ENCODE measurements at places on chromosomes 3 and 15.

DNA sequence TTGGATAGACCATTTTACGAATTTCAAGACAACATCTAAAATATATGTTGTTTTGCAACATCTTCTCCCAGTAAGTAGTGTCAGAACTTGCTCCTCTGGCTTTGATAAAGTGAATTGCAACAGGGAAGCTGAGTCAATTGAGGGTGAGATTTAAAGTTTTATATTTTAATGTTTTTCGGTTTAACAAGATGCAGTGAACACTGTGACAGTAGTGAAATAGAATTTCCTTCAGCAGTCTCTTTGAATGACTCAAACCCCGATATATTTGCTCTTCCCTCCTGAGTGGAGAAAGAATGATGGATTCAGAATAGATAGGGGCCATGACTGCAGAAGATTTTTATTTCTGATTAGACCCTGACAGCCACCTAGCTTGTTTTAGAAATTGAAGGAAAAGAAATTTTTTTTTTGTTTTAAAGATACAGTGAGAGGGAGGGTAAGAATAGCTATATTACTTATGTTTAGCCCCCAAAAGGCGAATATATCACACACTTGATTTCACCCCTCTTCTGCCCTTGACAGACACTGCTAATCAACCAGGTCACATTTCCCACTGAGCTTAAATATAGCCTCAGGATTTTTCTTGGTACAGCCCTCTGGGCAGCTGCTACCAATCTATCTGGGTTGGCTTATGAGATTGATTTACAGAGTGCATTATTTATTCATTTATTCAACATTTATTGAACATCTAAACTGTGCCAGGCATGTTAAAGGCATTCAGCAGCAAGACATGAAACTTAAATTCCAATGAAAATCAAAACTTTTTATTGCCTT lies 183.3 kb upstream of the ADAMTS9 start:
- no peak for DNase-seq

DNA sequence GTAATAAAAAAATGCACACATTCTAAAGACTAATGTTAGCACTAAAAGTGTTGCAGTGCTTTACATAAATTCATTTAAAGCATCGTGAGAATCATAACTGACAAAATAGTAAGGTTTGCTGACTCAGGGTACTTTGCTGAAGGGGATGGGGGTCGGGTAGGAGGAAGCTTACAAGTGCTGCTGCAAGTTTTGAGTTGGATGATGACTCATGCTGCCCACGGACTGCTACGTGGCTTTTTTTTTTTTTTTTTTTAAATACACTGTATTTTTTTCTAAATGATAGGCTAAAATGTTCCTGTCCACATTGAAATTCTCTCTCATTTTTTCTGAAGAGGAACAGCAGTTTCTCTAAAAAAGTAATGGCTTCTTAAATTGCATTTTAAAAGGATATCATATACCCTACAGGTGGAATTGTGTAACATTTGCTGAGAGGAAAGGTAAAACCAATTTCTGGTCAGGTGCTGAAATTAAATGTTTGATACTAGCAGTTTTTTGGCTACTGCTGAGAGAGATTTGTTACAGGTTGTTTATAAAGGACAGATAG lies 2.2 kb downstream of the MAPK6 start:
- DNase-seq = peak; percentile 97

DNA sequence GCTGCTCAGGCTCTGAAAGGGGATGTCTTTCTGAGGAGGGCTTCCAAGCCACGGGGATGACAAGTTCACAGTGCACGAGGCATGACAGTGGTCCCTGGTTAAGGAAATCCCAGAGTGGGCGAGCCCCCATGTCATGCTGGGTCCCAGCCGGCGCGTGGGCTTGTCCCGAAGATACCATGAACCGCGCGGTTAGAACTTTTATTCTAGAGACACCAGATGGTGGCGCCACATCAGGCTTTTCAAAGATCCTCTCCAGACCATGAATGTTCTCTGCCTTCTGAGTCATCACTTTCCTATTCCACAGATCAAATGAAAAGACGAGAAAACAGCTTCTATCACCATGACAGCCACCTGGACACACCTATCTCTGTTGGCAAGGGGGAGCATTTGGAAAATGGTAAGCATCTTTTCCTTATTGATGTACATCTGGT lies 227.8 kb upstream of the LYSMD4 start:
- peak; percentile 57 for DNase-seq

- DNase-seq = peak; percentile 54
Observed at GRCh38 chr3:49998326-49998725, 58.4 kb downstream of the RBM6 start.

DNA sequence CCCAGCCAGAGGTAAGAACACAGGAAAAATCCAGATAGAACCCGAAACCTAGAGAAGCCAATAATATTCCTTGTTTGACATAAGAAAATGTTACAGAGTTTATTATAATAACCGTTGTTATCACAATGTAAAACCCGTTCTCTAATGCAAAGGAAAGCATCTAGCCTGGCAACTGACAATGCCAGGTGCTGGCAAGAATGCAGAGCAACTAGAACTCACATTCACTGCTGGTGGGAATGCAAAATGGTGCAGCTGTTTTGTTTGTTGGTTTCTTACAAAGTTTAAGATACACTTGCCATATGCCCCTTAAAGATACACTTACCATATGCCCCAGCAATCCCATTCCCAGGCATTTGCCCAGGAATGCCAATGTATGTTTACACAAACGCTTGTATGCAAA lies 23.4 kb downstream of the VPS39 start:
- no peak for DNase-seq

- DNase-seq = peak; percentile 45
Observed at GRCh38 chr3:101229681-101230080, 90.7 kb downstream of the IMPG2 start.

DNA sequence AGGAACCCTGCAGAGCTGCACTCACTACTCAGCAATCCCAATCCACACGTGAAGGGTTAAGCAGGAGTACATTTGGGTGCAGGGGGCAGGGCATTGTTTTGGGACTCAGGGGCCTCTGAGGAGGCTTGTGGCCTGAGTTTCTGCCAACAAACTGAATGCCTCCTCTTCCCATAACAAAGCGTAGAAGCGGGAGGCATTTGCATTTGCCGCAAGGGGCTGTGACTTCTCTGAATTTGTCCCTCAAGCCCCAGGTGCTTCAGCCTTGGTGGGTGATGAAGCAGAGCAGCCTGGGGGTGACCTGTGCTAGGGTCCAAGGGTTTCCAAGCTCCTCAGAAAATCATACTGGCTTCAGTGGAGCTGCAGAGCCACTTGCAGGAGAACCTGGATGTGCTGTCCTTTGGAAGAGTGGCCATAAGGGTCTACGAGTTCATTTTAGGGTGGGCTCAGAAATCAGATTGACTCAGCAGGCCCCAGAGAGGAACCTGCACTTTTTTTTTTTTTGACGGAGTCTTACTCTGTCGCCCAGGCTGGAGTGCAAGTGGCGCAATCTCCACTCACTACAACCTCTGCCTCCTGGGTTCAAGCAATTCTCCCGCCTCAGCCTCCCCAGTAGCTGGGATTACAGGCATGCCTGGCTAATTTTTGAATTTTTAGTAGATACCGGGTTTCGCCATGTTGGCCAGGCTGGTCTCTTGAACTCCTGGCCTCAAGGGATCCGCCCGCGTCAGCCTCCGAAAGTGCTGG lies 1.4 kb upstream of the RPSA start:
- DNase-seq = no peak

- no peak for DNase-seq
Observed at GRCh38 chr3:127589600-127590281, 792 bp downstream of the TPRA1 start.

DNA sequence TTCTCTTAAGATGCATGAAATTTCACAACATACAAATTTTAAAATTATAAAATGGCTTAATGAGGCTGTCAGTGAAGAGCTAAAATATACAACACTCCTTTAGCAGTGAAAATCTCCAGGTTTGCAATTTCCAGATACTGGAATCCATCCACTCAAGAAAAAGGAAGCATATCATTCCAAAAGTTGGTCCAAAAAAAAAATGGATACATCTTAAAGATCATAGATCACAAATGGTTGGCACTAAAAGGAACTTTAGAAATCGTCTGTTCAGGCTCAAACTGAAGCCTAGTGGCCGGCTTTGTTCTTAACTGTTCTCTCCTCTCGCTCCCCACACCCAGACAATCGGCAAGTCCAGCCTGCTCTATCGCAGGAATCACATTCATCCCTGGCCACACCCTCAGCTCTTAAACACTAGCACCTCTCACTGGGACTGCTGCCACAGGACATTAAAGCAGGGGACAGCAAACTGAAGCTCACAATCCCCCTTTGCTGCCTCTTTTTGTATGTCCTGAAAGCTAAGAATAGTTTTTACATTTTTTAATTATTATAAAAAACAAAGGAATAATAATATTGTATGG lies 130.3 kb upstream of the CDIN1 start:
- no peak for DNase-seq

- no peak for DNase-seq
Observed at GRCh38 chr3:119759962-119760361, 21.9 kb upstream of the NR1I2 start.

GRCh38 chr3:32137870-32138269 lies 31.4 kb downstream of the GPD1L start:
- no peak for DNase-seq

- peak; percentile 42 for DNase-seq
Observed at GRCh38 chr15:89139613-89140499, 51.6 kb downstream of the ABHD2 start.

DNA sequence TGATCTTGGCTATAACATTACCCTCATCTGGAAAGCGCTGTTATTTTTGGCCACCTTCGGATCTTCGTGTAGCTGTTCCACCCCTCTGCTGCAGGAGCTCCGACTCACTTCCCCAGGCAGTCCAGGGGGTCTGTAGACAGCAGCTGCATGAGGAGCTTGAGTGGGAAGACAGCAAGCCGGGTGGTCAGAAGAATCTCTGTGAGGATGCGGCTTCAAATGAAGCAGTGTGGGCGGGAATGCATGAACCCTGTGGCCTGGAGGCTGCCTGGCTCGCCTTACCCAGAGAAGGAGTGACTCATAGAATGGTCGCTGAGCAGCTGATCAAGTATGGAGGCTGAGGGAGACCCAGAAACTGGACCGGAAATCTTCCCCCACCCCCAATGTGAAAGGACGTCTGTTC lies 45.2 kb upstream of the NR2F2 start:
- DNase-seq = peak; percentile 100

DNA sequence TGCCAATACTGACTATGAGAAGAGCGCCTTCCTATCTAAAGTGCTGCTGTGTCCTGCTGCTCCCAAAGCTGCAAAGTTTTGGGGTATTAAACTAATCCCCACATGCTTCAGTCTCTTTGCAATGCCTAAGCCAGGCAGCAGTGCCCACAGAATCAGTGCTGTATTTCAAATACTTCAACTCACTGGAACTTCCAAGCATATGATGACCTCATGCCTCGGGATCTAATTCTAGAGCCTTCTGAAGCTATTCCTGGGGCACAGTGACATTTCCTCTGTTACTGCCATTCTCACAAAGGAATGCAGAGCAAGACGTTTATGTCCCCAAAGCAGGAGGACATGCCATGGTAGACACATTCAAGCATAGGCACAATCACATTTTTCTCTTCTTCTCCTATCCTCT lies 78.5 kb downstream of the CD200 start:
- DNase-seq = no peak

GRCh38 chr3:144677103-144677502 lies 705.5 kb downstream of the DIPK2A start:
- peak; percentile 18 for DNase-seq

GRCh38 chr3:24420224-24420623 lies 74.4 kb downstream of the THRB start:
- no peak for DNase-seq

DNA sequence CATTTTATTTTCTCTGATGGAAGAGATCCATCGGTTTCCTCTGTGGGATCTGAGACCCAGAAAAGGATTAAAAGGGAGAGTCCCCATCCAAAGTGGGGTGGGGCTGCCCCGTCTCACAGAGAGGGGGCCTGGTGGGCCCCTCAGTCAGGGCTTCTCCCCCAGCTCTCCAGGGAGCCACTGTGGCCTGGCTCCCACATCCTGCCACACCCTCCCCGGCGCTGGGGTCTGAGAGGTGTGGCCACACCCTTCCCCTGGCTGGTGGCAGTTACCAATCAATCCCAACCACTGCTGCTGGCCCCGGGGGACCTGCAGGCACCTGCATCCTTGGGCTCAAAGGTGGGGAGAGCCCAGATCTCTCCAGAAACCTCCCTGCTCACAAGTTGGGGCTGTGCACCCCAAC lies 161.8 kb upstream of the IQSEC1 start:
- DNase-seq = no peak

DNA sequence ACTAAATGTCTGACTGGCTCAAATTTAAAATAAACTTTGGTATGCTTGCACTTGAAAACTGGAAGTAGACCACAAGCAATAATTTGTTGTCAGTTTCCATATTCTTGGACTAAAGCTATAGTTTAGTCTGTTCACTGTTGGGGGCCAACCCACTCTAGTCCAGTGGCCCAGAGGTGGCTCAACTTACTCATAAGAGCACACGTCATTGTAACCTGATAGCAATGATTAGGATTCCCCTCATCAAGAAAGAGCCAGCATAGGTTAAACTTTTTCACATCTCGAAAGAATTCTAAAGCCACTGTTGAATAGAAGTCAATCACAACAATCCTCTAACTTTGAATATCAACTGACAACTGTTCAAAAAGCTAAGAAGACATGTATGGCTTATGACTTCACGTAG lies 147.0 kb downstream of the MEIS2 start:
- DNase-seq = peak; percentile 26
